Activated CD4-positive, CD25-positive, alpha-beta regulatory T cell treated with anti-CD3 and anti-CD28 coated beads, Interleukin-2, amount 50 U/mL, for 72 hours (primary cell): ENCODE measurements at places on chromosomes 2 and 18.

DNA sequence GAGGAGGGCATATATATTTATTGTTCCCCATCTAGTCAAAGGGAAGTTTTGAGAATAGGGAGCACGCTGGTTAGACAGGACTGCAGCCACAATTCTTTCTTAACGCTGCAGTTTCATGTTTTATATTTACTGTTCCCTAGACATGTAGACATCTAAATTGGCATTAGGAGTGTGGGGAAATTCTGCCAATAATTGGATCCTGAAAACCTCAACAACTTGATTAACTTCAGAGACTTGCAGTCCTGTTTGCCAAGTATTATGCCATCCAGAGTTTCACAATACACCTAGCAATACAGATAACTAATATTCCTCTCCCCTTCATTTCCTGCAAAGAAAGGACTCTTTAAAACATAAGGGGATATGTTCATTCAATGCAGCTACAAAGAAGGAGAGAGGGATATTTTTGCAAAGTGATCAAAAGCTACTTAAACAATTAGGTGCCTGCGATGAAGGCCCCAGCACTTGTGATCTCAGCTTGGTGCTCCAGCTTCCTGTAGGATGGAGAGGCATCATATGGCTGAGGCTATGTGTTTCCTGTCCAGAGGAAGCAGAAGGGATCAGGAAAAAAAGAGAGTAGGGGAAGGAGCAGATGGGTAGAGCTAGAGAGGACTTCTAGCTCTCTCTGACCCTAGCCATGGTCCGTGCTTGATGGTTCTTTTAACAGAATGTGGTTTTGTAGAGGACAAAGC lies 264.4 kb downstream of the MTX2 start:
- DNase-seq, result no peak

GRCh38 chr2:1819419-1819818 lies 75.1 kb upstream of the PXDN start:
- DNase-seq, result no peak

DNA sequence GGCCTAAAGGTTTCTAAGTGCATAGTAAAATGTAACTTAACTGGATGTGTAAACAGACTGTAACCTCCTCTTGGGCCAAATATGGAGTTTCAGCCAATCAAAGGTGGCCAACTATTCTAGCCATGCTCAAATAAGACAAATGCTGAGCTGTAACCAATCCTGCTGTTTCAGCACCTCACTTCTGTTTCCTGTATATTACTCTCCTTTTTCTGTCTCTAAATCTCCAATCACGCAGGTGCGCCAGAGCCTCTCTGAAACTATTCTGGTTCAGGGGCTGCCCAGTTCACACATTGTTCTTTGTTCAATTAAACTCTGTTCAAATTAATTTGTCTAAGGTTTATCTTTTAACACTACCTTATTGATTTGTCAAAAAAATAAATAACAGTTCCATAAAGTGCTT lies 532.7 kb upstream of the DCC start:
- DNase-seq, result no peak

DNA sequence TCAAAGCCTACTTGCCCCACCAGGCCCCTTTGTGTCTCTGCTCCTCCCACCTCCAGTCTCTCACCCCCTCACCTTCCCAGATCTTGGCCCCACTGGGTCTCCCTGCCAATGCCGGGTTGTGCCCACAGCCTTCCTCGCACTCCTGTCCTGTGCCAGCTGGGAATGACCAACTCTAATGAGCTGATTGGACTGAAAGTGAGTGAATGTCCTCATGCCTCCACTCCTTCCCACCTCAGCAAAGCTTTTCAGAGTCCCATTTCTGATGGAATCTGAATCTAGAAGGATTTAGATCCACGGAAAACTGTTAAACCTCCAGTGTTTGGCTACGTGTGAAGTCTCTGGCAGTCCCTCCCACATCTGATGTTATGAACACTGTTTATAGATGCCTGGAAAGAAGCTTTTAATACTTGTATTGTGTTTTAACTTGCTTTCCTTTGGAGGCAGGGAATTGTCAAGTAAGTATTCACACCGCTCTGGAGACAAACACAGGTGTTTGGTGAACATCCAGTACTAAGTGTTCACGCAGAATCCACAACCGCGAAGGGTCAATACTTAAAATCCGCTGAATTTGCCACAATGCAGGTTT lies 103.9 kb downstream of the RTN4 start:
- no peak for DNase-seq

GRCh38 chr2:149080971-149081370 lies 42.5 kb downstream of the LYPD6B start:
- no peak for DNase-seq

GRCh38 chr2:131417886-131418285 lies 53.9 kb upstream of the RAB6D start:
- DNase-seq, result no peak

- no peak for DNase-seq
These were observed 13.8 kb downstream of the GRHL1 start for GRCh38 chr2:9965119-9965822.

DNA sequence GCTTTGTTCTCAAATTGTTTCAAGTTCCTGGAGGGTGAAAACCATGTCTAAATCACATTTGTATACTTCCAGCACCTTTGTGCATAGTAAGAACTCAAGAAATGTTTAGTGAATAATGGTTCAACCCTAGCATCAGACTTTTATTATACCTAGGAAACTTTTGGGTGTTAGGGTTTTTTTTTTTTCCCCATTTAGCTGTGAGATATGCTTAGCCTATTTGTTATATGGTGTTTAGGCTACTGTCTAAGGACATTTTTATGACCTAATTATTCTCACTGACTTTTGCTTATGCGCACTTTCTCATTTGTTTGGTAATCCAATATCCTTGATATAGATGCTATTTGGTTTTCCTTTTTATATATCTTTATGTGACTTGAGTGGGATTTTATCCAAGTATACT lies 164.7 kb downstream of the PHLPP1 start:
- DNase-seq, result no peak

DNA sequence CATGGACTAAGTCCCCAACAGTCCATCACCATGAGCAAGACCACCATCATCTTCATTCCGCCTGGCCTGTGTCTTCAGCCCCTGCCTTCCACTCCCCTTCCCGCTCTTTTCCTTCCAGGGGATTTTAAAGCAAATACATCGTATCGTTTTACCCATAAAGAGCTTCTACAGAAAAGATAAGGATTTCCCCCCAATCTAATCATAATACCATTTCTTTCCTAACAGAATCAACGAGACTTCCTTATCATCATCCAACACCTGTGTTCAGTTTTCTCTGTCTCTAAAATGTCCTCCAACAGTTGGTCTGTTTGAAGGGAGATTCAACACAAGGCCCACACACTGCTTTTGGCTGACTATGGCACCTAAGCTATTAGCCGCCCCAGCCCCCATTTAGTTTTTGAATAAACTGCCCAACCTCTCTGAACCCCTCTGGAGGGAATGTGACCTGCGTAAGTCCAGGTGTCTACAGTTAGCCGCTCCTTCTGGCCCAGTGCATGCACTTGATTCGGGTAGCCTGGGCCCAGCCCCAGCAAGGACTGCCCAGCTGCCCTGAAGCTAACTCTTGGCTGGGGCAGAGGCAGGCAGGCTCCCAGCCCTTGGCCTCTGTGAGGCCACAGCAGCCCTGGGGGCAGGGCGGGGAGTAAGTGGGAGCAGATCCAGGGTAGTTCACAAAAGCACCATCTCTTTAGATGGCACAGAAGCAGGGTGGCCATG lies 25.3 kb upstream of the SEMA4C start:
- DNase-seq, result no peak

DNA sequence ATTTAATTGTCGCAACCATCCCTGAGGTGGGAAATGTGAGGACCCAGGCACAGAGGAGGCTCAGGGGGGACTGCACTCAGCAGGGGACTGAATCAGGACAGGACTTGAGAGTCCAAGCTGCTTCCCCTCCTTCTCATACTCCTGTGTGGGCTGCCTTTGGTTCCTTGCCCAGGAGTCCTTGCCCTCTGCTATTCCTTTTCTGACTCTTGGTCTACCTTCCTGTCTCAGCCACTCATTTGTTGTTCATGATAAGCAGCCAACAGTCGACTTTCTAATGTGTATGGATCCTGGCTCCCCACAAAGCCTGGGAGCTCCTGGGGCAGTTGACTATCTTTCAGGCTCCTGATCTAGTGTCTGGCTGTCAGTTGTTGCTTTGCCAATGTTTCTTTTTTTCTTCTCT lies 28.3 kb downstream of the GATA6 start:
- no peak for DNase-seq
